ENCODE measurements at places on chromosomes 2 and 18. TPM values are rescaled to one million over a fixed set of nuclear protein-coding genes. Genes with fewer than 3 reads are reported as not detected.
A peak's percentile ranks its signal among the peaks of the same experiment; 100 is the strongest.

- DNase-seq = no peak
Measured at GRCh38 chr2:225122583-225123486, 80.6 kb upstream of the DOCK10 start.

DNA sequence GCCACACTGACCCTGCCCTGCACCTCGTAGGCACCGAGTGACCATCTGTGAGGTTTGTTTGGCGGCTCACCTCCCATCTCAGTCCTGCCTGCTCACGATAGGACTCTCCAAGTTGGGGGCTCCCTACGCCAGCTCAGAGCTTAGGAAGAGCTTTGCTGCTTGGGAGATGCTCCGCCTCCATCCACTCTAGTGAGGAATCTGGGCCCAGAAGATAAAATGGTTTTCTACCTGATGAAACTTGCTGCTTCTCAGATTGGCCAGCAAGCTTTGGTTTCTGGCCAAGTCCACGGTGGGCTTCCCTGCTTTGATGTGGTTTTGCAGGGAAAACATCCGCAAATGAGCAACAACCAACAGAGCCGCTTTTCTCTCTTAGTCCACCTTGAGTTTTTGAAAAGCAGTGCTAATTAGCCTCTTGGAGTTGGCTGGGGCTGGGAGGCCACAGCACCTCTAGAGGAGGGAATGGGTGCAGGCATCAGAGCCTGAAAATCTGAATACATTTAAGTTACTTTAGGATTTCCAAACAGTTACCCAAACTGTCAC is 42.2 kb downstream of the THNSL2 start:
- no peak for DNase-seq

- DNase-seq = no peak
Measured at GRCh38 chr2:209613649-209614305, 157.9 kb upstream of the UNC80 start.

GRCh38 chr2:220277445-220277975 is 650.1 kb downstream of the SLC4A3 start:
- no peak for DNase-seq

DNA sequence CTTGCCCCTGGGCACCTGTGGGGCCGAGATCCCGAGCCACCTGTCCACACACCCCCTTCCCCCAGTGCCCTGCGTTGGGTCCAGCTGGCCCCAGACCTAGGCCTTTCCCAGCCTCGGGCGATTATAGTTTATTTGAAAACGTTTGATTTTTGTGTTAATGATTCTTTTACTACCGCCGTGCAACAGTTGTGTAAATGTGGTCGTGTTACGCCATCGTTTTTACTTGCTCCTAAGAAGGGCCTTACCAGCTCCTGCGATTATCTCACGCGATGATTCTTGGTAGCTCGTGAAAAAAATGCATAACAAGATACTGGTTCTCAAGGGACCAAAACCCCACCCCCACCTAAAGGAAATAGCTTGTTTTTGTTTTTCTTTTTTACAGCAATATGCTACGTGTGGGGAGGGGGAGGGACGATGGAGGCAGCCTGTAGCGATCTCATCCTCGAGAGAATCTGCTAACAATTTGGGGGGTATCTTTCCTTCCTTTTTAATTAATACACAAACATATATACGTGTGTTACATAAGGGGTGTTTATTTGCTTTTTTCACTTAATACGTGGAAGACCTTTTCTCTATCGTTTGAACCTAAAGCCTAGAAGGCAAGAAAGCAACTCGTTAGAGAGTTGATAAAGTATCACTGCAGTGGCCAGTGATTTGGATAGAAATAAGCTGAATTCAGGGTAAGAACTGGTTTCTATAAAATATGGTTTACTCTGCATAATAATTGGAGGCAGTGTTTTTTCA is 1.0 kb downstream of the ZDBF2 start:
- DNase-seq = peak; percentile 21

DNA sequence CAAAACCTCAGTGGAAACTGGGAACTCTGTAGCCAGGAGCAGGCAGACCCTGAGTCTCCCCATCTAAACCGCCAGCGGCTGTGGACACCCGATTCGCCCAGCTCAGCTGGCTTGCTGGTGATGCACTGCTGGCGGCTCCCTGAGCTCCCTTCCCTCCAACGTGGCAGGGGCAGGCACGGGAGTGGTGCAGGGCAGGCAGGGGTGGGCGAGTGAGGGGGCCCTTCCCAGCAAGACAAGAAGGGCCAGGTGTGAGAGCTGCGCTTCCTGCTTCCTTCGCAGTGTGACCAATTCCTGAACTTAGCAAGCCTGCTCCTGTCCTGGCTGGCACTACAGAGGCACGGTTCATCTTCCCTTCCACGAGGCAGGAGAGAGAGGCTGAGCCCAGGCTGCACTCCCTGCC is 12.3 kb upstream of the SEMA4C start:
- no peak for DNase-seq

- DNase-seq = no peak
Measured at GRCh38 chr2:148515976-148516375, 128.6 kb upstream of the EPC2 start.

Gene LIMS3
- 3.5 TPM for polyA plus RNA-seq

DNA sequence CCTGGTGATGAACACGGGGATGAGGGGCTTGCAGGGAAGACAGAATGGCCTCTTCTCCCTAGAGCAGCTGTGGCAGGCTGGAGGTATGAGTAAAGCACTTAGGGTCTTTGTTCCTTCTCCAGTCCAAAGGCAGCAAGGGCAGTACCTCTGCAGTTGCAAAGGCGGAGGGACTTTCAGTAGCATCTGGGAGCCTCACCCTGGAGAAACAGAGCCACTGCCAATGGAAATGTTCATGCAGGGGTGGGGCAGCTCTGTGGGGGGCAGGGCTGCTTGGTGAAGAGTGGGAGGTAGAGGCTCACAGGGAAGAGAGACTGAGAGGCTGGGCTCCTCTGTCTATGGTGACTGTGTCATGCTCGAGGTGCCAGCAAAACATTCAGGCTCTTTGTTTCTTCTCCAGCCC is 344.1 kb upstream of the CHAC2 start:
- DNase-seq = no peak

DNA sequence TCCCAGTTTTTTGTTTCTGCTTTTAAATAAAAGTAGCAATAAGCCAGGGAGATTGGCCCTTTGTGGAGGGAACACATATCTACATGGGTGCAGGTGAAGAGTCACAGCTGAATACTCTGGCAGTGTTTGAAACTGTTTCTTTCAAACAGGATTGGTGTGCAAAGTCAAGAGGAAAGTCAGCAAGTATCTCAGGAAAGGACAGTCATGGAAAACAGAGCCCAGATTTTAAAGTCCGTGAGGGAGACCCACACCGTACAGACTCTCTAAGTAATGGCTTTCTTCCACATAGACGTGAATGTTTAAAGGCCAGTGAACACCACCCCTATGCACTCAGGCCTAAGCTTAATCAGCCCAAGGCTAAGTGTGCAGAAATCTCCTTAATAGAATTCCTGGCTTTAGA is 95.3 kb downstream of the GFPT1 start:
- DNase-seq = no peak

DNA sequence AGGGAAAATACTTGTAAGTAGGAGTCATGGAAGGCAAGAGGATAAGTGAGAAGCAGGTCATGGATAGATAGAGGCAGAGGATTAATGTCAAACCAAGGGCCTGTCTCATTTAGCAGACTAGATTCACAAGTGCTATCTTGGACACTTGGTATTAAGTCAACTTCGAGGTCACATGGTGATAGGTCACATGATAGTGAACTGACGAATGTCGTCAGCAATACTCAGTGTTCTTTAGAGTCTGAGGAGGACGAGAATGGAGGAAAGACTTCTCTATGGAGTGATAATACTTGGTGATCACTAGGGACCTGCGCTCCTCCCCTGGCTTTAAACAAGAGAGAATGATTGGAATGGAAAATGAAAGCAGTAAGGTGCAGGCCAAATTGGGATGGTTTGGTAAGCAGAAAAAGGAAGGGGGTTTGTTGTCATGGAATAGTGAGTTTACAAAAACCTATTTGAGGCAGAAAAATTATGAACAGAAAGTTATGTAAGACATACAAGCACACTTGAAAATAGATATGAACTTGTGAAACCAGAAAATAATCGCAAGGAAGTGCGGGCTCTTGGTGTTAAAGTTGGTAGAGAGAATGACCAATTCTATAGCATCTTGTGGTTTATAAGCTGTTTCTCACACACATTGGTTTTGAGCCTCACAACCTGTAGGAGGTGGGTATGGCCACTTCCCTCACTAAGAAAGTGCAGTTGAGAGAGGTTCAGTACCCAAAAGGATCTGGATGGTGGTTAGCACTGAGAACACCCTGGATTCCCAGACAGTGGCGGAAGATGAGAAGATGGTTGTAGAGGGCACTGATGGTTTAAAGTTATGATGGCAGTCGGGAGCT is 141.5 kb downstream of the WDSUB1 start:
- DNase-seq = no peak

DNA sequence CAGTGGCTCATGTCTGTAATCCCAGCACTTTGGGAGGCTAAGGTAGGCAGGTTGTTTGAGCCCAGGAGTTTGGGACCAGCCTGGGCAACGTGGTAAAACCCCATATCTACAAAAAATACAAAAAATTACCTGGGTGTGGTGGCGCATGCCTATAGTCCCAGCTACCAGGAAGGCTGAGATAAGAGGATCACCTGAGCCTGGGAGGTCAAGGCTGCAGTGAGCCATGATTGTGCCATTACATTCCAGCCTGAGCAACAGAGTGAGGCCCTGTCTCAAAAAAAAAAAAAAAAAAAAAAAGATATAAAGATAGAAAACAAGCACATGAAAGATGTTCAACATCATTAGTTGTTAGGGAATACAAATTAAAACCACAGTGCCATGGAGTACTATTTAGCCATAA is 65.3 kb upstream of the UGP2 start:
- DNase-seq = no peak

DNA sequence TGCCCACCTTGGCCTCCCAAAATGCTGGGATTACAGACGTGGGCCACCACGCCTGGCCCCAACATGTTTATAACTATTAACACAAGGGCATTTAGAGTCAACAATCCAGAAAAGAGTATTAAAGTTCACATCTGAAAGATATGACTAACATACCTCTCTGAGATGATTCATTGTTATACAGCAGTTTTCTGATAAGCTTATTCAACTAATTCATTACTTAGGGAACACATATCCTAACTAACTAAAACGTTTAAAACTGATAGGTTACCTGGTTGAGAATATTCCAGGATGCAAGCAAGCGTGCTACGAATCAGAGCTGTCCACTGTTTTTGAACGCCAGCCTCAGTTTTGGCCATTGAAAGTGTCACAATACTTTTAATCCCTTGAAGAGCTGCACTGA is 34.0 kb upstream of the STRN start:
- DNase-seq = no peak

Gene SH2D6
- polyA plus RNA-seq = 0.85 TPM

DNA sequence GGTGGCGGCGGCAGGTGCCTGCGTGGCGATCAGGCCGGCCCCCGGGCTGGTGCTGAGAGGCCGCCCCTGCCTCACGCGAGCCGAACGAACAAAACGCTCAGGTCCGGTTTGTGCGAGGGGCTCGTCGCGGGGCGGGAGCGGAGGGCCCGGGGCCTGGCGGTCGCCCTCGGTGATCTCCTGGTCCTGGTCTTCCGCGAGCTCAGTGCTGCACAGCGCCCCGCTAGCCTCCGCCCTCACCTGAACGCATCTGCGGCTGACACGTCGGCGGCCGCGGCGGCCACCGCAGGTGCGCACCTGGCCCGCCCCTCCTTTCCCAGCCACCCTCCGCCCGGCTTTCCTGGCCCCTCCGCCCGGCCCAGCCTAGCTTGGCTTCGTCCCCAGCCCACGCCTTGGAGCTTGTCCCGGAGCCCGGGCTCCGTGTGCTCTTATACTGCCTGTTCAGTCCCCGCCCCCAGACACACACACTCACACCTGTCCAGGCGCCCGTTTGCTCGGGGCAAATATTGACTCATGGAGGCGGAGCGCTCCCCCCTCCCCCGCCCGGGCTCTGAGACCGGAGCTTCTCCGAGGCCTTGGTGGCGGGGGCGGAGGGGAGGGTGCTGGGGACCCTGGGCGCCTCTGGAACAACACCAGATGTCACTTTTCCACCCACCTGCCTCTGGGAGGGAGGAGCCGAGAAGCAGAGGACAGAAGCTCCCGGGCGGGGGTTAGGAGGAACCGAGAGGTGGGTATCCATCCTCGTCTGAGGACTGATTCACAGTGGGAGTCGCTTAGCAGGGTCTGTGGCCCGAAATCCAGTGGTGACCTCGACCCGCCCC is 8.6 kb upstream of the CRYBA2 start:
- DNase-seq = peak; percentile 73

DNA sequence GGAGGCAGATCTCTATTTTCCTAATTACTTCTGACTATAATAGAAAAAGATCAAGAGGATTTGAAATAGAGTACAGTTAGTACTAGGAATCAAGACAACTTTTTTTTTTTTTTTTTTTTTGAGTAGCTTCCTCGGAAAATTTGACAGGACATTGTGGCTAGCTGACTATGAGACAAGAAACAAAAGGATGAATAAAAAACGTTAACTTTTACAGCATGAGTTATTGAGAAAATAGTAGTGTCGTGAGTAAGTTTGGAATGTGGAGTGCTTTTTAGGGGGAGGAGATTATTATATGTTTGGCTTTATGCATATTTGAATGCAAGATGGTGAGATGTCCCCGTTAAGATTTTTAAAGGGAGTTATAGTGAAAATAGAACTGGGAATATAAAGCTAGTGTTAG is 27.7 kb upstream of the CPS1 start:
- no peak for DNase-seq

GRCh38 chr2:215749092-215749957 is 264.0 kb downstream of the MREG start:
- peak; percentile 78 for DNase-seq

DNA sequence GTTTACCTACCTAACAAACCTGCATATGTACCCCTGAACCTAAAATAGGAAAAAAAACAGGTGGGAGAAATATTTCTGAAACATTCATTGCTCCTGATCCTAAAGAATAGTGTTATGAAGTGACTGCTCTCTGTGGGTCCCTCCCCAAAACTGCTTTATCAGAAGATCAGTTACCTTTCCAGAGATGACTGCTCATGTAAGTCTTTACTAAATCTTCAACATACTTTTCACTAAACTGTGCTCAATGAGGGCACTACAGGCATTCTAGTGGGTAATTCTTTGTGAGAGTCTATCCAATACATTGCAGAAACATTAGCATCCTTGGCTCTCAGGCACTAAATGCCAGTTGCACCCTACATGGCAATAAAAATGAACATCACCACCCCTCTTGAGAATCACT is 189.3 kb upstream of the STK17B start:
- DNase-seq = no peak

Gene PCARE
- polyA plus RNA-seq = 0.06 TPM

DNA sequence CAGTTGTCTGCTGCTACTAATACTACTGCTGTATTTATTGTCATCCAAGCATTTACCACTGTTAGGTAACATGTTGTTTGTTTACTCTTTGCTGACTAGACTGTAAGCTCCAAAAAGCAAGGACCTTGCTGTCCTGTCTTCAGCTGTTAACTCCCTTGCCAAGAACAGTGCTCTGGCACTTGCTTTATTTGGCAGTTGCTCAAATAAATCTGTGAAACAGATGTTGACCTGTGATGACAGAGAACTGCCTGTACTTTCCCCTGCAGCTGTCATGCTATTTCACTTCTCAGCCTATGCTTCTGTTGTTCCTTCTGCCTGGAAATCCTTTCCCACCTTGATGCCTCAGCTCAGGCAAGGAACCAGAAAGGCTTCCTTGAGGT is 181.2 kb downstream of the ATAD2B start:
- peak; percentile 18 for DNase-seq

Gene ZNF516
- polyA plus RNA-seq = 33.2 TPM

GRCh38 chr2:205448189-205448588 is 234.1 kb upstream of the NRP2 start:
- no peak for DNase-seq

Gene ANTXR1
- 89.1 TPM for polyA plus RNA-seq

Gene DOK6
- 13.3 TPM for polyA plus RNA-seq

Gene TFPI
- 184 TPM for polyA plus RNA-seq

Gene SP110
- 37.1 TPM for polyA plus RNA-seq
